ENCODE measurements at places on chromosomes 1 and 21.

DNA sequence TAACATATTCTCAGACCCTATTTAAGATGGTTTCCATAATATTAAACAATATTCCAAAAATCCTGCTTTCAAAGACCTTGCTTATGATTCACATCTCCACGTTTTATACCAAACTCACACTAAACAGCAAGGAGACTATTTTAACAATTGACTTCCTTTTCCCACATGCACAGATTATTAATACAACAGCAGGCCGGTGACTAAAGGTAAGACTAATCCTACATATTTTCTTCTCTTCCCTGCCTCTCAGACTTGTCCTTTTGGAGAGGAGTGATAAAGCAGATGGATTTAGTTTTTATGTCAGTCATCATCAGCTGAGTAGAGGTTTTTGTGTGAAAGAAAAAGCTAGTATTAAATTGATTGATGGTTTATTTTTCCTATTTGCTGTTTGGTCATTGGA, 400.6 kb downstream of the NTNG1 start:
- DNase-seq: no peak

DNA sequence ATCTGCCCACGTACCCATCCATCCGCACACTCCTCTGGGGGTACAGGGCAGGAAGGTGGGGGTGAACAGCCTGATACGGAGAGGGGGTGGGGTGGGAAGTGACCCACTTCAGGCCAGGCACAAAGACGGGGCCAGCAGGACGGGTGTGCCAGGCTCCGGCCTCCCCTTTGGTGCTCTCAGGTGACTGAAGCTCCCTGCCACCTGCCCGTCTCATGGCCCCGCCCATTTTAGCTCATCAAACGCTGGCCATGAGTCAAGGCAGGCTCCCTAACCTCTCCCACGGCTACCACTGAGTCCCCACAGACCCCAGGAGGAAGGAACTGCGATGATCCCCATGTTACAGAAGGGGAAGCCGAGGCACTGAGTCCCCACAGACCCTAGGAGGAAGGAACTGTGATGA, 109.6 kb downstream of the CRYAA start:
- DNase-seq: no peak

DNA sequence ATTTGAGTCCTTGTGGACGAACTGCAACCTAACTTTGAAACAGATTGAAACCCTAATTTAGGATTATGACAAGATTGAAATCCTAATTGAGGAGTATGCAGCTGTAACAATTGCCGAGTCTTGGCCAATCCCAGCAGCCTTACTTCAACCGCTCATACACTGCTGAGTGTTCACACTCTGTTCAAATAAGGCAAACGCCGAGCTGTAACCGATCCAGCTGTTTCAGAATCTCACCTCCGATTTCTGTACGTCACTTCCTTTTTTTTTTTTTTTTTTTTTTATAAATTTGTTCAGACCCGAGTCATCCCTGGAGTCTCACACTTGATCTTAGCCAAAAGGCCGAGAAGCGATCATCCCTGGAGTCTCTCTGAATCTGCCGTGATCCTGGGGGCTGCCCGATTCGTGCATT, 22.3 kb upstream of the ATP5PO start:
- DNase-seq: no peak

DNA sequence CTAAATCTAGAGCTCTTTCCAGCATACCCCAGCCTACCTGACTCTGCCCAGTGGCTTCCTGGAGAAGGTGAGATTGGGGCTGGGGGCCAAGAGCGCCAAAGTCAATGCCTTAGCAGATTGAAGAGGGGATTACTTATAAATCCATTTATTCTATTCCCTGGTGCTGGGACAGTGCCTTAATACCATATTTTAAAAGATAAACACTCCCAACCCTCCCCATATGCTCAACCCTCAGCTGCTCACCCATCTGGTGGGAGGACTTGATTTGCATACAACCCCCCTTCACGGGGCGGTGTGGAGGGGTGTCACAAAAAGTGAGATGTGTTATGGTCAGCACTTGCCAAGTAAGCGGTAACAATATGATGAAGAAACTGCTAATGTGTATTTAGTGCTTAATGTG, 3.2 kb upstream of the DISP3 start:
- no peak for DNase-seq
